ENCODE measurements at places on chromosomes 7 and 10.

DNA sequence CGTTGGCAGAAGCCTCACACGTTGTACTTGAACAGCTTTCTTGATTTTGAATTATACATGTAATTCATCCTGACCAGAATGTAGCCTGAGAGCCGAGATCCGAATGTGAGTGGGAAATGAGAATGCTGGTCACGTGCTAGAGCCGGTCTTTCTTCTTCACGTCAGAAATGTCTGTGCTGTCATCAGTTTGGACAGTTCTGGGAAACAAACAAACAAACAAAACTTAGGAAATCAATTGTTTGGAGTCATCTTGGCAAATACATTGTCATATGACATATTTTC is 729.8 kb downstream of the LRMDA start:
- no peak for DNase-seq

DNA sequence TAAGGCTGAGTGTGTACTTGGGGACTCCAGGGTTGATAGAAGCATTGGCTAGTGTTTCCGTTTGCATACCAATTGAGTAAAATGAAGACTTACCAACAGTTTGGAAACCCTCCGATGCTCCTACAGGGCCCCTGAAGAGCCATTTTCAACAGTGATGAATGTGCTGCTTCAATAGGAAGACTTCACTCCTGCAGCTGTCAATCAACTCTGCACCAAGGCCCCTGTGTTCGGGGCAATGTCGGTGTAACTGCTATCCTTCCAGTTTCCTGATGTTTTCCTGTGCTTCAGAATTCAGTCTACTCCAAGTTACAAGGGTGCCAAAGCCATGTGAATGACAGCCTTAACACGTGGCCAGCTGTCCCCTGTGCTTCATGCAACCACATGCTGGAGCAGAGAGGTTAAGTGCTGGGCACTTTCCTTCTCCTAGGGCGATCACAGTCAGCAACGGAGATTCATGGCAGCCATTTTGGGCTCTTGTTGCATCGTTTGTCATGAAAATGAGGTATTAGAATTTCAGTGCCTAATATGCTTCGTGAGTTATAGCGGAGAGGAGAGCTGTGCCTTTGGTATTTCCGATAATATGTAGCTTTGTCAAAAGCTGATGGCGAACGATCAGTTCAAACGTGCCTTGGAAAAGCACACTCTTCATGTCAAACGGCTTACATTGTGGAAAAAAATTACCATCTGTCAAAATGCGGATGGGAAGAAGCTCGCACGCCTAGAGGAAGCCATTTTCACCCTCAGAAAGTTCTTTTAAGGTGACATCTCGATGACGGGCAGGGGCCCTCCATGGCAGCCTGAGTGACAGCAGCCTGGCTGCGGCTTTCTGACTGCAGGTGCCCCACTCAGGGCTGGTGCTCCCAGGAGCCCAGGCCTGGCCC is 287.8 kb downstream of the ACTR3B start:
- no peak for DNase-seq

GRCh38 chr7:90850471-90850870 is 254.3 kb downstream of the CDK14 start:
- no peak for DNase-seq

DNA sequence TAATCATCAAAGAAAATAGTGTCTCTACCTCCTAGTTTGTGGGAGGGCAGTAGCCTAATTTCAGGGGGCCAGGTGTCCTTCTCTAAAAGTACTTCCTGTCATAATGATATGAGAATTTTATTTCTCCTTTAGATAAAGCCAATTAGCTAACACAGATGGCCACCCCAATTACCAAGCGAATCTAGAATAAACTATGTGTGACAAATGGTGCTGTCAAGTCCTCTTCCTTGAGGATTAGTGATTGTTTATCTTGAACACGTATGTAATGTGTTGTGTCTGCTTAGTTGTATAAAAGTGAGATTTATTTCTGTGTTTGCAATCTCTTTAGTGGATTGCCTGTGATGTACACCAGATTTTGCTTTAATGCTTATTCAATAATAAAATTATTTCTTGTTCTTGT is 1120.0 kb downstream of the SORCS1 start:
- DNase-seq = no peak

- DNase-seq = no peak
Measured at GRCh38 chr10:125159932-125160855, at the start of gene CTBP2. TSS of gene CTBP2 (minus strand) at chr10:125160563.

- no peak for DNase-seq
Measured at GRCh38 chr7:30971840-30972563, 8.2 kb downstream of the GHRHR start.

DNA sequence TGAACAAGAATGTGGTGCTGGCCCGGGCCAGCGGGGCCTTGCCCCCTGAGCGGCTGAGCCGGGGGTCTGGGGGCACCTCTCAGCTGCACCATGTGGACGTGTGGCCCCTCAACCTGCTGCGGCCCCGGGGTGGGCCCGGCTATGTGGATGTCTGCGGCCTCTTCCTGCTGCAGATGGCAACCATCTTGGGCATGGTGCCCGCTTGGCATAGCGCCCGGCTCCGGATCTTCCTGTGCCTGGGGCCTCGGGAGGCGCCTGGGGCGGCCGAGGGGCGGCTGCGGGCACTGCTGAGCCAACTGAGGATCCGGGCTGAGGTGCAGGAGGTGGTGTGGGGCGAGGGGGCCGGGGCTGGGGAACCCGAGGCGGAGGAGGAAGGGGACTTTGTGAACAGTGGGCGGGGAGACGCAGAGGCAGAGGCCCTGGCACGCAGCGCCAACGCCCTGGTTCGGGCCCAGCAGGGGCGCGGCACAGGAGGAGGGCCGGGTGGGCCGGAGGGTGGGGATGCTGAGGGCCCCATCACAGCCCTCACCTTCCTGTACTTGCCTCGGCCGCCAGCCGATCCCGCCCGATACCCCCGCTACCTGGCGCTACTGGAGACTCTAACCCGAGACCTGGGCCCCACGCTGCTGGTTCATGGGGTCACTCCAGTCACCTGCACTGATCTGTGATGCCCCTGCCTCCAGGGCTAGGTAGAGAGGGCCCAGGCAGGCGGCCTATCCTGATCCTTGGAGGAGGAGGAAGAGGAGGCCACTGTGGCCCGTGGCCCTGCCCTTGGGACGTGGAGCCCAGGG is 1.1 kb upstream of the TRIP6 start:
- peak; percentile 42 for DNase-seq

DNA sequence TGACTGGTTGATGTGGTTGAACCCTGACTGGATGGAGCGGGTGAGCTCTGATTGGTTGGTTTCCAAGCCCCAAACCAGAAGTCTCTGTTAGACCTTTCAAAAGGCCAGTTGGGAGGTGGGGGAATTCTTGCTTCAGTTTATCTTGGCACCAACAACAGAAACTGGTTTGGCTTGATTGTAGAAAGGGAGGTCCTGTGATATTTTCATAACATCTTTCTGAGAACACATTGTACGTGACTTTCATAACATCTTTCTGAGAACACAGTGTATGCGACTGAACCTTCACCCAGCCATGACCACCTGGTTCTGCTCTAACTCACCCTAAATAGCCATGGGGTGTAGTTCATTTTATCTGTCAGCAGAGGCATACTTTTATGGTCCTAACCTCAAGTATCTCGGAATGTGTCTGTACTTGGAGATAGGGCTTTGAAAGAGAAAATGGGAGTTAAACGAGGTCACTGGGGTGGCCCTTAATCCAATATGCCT is 88.3 kb downstream of the GALNT17 start:
- no peak for DNase-seq

DNA sequence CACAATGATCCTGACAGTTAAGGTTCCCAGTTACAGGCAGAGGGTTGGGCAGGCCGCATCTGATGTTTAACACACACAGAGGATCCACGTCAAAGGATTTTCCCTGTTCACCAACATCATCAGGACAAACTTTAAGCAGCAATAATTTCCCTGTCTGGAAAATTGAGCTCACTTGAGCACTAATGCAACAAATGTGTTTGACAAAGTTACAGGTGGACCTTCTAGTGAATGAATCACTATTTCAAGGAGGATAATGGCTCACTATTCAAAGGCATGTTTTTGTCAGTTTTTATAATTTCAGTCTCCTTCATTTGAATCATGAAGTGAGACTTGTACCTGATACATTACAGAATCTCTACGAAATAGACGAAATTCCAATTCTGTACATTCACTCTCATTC is 127.3 kb downstream of the DIP2C start:
- no peak for DNase-seq

DNA sequence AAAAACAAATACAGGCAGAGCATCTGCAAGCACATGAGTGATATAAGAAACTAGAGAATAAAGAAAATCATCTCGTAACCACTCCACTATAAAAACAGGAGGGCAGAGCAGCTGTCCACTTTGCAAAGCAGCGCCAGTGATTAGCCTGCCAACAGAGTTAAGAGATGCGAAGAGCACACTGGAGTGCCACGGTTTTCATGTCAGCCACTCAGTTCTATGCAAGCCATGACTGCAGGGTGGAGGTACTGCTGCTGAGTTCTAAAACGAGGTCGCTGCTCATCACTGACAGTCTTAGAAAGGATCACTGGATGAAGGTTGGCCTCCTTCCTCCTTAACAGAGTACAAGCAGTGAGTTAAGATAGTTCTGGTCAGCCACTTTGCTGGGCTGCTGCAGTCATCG is 58.5 kb downstream of the FGFR2 start:
- DNase-seq = no peak

DNA sequence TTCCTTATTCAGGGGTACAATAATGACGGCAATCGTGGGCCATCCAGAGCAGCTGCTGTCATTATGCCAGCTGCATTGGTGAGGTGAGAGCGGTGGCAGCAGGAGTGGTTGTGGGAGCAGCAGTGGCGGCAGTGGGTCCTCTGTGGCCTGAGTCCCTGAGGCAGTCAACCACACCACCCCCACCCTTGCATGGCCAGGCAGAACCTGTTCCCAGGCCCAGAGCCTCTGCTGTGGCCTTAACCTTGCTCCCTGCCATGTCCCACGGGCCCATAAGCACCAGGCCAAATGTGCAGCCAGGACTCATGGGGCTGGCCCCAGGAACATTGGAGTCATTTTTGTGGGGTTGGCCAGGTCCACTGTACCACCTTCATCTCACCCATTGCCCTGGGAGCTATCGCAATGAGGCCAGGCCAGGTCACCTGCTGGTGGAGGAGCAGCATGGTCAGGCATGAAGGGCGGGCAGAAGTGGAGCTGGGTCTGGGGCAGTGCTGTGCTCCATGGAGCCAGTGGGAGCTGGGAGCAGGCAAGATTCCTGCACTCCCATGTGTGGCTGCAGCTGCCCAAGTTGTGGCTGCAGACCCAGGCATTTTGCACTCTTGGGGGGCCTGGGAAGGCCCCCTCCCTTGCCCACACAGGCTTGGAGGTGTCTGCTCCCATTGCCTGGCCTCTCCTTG is 213.5 kb downstream of the GPR158 start:
- DNase-seq = no peak

GRCh38 chr7:43735802-43736603 is 6.7 kb upstream of the COA1 start:
- no peak for DNase-seq

DNA sequence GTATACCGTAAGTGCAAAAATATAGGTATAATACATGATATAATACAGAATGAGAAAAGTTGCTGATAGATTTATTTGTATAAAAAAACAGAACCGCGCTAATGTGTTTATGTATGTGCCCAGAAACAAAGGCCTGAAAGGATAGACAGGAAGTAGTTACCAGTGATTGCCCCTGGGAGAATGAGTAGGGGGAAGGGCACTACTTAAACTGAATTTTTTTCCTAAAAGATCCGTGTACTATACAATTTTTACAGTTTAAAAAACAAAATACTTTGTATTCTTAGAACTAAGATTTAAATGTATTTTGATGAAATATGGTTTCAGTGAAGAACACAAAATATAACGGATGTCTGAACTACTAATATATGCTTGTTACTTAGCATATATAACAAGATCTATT is 2.9 kb downstream of the IPMK start:
- DNase-seq = peak; percentile 19

GRCh38 chr7:75987805-75988567 is 6.4 kb downstream of the TMEM120A start:
- DNase-seq = no peak

DNA sequence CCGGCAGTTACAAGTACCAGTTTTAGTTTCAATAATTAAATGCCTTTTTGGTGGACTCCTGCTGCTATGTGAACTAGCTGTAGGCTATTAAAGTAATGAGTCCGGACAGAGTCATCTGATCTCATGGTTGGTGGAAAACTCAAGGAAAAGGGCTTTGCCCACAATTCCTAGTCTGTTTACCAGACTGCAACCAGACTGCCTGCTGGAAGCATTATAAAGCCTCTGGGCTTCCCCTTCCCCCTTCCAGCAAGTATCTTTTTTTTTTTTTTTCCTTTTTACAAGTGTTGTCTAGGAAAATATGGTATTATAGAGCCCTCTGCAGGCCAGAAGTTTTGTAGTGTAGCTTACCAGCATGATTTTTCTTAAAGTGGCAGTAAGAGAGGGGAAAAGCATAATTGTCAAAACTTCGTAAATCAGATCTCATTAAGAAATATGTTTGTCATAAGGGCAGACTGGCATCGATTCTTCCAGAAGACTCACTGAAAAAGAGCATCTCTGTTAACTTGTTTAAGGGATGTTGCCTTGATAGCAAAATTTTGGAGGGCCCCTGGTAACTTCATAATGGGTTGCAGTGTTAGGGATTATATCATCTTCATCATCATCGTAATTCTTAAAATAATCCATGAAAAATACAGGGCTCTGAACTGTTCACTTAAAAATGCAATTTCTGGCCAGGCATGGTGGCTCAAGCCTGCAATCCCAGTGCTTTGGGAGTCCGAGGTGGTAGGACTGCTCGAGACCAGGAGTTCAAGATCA is 181.3 kb downstream of the TAX1BP1 start:
- DNase-seq = peak; percentile 76

DNA sequence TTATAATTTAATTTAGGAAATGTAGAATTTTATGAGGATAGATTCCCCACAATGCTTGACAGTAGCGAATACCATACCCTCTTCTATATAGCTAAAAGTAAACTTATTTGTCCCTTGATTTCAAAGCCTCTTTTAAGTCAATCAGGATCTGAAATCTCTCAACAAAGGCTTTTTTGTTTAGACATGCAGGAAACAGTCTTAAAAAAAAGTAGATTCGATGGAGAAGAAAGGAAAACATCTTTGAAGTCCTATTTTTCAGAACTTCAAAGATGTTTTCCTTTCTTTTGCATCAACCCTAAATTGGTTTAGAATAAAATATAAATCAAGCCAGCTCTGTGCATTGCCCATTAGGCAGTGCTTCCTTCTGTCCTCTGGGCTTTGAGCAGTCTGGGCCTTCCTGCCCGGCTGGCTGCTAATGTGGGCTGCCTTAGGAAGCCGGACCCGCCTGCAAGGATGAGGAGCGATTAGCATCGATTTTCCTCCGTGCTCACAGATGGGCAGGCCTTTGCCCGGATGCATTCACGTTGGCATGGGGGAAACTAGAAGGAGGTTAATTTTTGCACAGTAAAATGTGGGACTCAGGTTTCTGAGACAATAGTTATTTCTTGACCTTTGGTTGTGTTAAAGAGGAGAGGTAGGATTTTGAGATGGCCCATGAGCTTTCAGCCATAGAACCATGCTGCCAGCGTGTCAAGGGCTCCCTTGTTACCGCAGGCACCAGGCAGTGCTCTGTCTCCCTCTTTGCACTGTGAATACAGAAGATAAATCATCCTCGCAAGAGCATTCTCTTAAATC is 15.5 kb downstream of the MSRB2 start:
- DNase-seq = no peak

DNA sequence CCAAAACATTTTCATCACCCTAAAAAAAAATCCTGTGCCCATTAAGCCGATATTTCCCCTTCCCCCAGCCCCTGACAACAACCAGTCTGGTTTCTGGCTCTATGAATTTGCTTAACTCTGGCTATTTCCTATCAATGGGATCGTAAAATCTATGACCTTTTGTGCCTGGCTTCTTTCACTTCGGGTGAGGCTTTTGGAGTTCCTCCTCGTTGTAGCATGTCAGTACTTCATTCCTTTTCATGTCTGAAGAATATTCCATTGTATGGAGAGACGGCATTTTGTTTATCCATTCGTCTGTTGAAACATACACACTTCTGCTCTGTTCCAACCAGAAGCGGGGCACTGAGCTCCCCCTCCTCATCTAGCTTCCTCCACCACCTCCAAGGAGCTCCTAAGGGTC is 29.5 kb downstream of the TACC2 start:
- DNase-seq = no peak
